Renal cortical epithelial cell (primary cell): ENCODE measurements at places on chromosomes 3 and 15. TPM values are rescaled to one million over a fixed set of nuclear protein-coding genes. Genes with fewer than 3 reads are reported as not detected.

Gene TP63
- total RNA-seq, result under 0.01 and 0.52 TPM in 2 replicates

DNA sequence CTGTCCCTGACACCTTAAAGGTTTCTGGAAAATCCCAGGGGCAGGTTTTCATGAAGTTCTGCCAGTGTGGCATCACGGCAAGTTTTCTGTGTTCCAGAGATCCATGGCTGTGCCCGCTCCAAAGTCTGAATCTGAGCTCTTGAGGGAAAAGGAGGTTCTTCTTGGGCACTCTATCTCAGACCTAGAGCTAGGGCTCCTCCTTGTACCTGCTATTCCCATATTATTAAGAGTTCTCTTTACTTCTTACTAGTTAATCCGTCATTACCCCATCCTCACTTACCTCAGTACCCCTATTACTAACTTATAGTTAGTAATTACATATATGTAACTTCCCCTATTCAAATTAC lies 5.9 kb upstream of the TRA2B start:
- DNase-seq, result no peak

DNA sequence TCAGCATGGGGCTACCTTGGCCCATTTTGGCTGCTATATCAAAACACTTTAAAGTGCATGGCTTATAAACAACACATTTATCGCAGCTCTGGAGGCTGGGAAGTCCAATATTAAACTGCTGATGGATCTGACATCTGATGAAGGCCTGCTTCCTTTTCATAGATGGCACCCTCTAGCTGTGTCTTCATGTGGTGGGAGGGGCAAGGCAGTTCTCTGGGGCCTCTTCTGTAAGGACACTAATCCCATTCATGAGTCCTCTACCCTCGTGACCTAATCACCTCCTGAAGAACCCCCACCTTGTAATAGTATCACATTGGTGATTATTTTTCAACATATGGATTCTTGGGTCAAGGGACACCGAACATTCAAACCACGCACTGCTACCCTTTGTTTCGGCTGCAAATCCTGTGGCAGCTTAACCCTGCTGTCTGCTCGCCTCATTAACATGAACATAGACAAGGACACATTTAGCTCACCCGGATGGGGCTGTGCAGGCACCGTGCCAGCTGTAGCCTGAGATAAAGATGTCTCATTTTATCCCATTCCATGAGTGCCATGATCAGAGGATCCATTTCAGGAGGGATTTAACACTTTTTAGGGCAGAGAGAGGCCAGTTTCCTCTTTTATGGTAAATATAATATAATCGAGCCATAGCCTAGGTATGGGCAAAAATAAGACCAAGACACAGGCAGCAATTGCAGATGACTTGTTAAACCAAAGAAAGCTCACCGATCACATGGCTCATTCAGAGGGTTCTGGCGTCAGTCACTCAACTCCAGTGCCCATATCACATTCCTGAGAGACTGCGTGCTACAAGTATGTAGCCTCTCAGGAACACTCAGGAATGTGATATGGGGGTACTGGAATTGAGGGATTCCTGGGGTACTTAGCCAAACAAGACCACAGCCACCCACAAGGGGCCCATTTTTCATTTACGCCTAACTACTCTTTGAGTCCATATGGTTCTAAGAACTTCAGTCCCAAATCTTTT lies 251.1 kb upstream of the ST8SIA2 start:
- DNase-seq, result no peak

- no peak for DNase-seq
These were observed 200.0 kb downstream of the RORA start for GRCh38 chr15:61029082-61029481.

Gene SLC12A1
- 0.17 and 14.1 TPM in 2 replicates for total RNA-seq

DNA sequence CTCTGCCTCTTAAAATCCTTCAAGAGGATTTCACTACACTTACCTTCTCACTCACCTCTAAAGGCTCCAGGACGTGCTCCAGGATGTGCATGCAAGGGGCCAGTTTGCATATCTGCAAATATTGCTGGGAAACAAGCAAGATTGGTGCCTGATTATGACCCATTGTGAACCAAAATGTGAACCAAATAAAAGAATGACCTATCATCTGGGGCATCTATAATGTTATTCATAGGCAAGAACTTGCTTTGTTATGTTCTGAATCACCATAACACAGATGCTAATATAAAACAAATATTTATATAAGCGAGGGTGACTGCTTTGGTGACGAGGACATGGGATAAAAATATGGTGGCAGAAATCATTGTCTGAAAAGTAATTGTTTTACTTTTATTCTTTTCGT lies 5.5 kb downstream of the IL12A start:
- no peak for DNase-seq

DNA sequence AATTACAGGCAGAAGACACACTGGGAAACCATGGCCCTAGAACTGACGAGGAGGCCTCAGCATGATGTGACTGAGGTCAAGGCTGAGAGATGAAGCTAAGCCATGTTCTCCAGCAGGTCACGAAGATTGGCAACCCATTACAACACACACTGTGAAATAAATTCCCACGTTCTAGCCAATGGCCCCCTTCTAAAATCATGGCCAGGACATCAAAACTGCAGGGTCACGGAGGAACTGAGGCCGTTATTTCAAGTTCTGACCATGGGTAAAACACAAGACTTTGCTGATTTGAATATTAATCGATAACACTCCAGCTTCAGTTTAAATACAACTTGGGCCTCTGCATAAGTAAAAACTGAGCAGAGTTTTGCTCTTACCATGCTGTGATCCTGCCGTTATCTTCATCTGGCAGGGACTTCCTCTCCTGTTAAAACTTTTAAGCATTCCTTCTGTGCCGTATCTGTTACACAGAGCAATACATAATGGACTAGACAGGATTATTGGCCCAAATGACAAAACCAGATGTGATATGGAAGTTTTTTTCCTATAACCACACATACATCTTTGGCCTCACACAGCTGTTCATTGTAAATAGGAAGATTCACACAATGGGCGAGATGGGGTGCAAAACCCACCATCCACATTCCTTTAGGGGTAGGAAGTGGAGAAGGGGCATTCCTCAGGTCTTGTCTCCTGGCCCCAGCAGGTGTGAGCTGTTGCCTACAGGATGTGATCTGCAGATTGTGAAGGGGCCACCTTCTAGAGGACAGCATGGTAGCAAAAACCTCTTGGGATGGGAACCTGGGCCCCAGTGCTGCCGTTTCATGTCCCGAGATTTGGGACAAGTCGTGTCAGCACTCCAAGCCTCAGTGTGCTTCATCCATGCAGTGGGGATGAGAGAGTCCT lies 207.4 kb downstream of the OPA1 start:
- DNase-seq, result no peak

Gene PLA2G4D
- not detected in 2 replicates for total RNA-seq

DNA sequence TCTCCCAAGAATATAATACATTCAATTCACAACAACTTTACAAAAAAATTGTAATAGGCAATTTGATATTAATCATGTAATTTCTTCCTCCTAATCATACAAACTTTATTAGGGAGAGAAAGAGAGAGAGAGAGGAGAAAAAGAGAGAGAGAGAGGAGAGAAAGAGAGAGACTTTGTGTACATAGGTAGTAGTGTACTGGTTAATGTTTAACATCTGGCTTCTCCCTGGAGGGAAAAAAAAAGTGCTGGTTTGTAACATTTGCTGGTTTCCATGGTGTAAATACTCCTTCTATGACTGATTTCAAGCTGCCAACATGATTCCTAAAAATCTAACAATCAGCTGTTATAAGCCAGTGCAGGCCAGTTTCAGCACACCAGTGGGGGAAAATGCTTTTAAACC lies 98.0 kb upstream of the ARHGEF26 start:
- DNase-seq, result peak; percentile 99

DNA sequence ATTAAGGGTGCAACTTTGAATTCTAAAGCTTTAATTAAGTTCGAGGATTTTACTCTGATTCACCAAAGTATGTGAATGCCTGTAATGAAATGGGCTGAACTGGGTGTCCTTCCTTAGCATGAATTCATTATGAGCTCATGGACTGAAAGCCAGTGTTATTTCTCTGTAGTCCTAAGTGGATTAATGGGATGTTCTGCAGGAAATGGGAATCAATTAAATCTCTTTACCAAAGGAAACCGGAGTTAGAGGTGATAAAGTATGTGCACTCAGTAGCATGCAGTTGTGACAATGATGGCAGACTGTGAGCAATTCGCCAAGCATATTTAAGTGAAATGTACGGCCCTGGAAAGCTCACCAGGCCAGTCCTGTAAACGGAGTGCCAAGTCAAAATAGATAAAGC lies 138.7 kb downstream of the CHL1 start:
- no peak for DNase-seq

- DNase-seq, result peak; percentile 7
These were observed 7.7 kb downstream of the CHAC1 start for GRCh38 chr15:40960925-40961324.
